ENCODE measurements at places on chromosomes 6 and 20.

- no peak for DNase-seq
Measured at GRCh38 chr6:164741938-164742451, 567.4 kb downstream of the C6orf118 start.

DNA sequence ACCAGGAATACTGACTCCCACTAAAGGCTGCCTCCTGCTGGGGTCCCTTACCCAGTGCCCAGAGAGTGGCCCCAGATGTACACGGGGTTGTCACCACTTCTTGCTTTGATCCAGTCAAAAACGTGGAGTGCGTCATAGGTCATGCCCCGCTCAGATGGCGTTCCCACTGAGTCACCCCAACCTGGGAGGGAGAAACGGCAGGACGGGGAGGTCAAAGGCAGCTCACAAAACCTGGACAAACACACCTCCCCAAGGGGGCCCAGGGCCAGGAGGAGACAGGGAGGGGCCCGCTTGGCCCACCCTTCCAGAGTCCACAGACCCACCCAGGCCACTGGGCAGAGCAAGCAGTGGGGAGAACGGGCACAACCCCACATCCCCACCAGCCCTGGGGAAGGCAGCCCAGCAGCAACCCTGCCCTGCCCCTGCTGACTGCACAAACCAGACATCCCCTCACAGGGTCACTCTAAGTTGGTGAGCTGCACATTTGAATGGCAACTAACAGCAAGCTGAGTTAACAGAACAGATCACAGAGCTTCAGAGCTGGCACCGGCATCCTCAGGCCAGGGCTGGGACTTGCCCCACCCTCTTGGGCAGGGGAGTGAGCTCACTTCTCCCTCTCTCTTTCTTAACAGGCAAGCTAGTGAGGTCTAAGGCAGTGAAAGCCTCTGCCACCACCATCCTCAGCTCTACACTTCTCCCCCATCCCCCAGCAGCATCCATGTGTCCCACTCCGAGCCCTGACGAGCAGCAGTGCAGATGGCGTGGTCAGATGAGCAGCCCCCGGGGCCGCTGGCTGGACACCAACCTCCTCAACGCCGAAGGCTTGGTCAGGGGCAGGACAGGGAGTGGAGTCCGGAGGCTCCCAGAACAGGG is 61.7 kb downstream of the PYGB start:
- DNase-seq: peak; percentile 77

DNA sequence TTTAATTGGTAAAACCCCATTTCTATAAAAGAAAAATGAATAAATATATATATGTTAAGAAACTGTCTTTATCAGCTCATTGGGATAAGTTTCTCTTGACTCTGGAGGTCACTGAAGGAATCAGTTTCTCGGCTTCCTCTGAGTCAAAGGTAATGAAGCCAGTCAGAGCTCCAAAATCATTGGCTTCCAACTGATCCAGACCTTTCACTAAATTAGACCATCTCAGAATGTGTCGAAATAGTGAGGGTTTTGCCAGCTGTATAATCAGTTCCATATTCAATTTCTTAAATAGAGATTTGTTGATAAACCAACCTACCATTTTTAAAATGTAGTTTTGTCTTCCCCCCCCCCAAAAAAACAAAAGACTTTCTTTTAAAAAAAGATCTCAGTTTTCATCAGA is 60.5 kb upstream of the SRSF6 start:
- DNase-seq: no peak

DNA sequence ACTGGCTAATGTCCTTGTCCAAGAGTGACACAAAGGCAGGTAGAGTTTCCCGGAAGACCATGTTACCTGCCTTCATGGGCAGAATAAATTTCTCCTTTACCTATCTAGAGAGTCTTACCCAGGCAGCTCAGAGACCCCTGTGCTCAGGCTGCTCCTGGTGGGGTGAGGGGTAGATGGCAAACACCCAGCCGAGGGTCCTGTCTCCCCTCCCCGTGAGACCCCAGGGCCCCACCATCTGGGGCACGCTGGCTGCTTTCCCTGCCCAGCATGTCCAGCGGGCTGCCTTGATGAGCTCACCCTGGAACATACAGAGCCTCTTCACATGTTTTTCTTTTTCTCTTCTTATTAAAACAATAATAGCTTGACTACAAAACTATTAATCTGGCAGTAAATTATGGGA is 116.5 kb downstream of the EDN3 start:
- no peak for DNase-seq

GRCh38 chr6:26031151-26031594 is 56.1 kb upstream of the HFE start:
- peak; percentile 73 for DNase-seq

GRCh38 chr6:140311146-140311545 is 936.7 kb upstream of the CITED2 start:
- DNase-seq: no peak

GRCh38 chr6:37460805-37461204 is 27.8 kb downstream of the CMTR1 start:
- DNase-seq: no peak

GRCh38 chr20:35831029-35831428 is 59.2 kb downstream of the PHF20 start:
- no peak for DNase-seq

GRCh38 chr6:3128356-3129108 is 10.0 kb downstream of the BPHL start:
- DNase-seq: no peak

- DNase-seq: no peak
Measured at GRCh38 chr6:144549837-144550747, 265.0 kb downstream of the UTRN start.

GRCh38 chr6:150541576-150541975 is 58.1 kb upstream of the PLEKHG1 start:
- no peak for DNase-seq

DNA sequence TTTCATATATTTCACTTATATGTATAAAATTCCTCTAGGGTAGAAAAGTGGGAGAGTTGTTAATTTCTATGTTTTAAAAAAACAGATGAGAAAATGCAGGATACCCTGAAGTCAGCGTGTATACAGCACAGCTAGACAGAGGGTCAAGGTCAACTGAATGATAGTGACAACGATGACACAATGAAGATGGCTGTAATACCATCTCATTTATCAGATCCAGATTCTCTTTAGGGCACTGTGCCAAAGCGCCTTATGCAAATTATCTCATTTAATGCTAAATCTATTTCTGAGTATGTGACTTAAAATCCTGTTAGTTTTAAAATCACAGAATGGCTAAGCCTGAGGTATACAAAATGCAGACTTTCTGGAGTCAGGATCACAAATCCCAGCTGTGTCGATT is 431.4 kb upstream of the RUNX2 start:
- DNase-seq: no peak

DNA sequence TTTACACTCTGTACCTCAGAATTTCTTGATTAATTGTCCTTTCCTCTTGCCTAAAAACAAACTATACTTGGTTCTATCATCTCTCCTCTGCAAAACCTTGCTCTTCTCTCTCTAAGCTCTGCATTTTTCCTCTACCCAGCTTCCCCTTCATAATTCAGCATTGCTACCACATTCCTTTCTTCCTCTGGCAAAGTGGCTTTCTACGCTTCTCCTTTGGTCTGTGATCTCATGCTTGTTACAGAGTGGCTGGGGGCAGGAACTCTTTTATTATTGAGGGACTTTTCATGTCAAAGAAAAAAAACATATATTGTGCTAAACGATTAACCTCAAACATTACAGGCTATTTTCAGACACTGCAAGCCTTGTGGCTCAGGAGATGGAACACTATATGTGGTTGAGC is 333.3 kb upstream of the KCNQ5 start:
- DNase-seq: no peak

DNA sequence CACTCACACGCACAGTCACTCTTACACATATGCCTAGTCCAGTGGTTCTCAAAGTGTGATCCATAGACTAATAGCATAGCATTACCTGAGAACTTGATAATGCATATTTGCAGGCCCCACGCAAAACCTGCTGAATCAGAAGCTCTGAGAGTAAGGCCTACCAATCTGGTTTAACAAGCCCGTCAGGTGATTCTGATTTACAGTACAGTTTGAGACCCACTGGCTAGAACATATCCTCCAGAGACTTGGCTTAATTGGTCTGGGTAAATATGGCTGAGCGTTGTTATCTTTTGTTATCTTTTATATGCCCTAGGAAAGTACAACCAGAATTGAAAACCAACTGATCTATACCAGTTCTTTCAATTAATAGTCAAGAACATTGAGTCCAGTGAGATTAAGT is 9.6 kb downstream of the TSPYL4 start:
- DNase-seq: peak; percentile 13

DNA sequence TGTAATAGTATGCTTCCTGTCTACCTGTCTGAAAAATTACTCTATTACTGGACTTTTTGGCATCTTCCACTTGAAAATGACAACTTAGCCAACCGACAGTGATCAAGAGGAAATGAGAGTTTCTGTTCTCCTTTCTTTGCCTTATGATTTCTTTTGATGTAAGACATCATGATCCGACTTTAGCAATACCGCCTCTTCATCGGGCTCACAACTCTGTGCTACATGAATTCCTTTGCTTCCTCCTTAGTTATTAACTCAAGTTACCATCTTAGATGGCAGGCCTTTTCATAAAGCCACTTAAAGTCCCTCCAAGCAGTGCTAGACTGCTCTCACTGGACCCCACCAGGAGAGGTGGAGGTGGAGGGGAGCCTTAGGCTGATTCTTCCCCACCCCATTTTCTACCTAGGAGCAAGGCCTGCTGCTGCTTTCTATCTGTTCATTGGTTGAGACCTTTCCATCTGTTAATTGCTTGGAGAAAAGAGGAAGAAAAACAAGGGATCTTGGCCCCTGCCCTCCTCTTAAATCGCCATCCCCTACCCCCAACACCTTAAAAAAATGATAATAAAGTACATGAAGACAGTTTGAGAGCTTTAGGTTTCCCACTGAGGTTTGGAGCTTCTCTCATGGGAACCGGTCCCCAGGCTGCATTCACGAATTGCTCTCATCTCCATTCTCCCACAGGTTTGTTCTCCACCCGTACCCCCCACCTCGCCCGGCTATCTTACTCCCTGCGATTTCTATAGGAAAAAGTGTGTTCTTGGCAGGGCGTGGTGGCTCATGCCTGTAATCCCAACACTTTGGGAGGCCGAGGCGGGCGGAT is 21.6 kb upstream of the MCM3 start:
- DNase-seq: no peak

- no peak for DNase-seq
Measured at GRCh38 chr6:33142501-33143070, 49.7 kb downstream of the COL11A2 start.

DNA sequence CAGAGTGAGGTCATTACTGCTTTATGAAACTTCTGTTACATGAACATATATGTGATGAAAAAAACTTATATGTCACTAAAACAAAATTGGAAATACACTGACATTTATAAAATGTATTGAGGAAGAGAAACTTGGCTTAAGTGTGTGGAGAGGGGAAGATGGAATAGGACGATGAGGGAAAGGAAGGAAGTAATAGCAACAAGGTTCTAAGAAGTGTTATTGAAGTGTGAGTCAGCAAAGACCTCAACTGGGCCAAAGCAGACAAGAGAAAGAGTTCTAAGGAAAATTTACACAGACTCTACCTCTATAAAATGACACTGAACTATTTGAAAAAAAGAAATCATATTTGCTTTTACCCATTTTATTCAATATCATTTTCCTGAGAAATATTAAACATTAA is 38.3 kb downstream of the SNX3 start:
- no peak for DNase-seq

DNA sequence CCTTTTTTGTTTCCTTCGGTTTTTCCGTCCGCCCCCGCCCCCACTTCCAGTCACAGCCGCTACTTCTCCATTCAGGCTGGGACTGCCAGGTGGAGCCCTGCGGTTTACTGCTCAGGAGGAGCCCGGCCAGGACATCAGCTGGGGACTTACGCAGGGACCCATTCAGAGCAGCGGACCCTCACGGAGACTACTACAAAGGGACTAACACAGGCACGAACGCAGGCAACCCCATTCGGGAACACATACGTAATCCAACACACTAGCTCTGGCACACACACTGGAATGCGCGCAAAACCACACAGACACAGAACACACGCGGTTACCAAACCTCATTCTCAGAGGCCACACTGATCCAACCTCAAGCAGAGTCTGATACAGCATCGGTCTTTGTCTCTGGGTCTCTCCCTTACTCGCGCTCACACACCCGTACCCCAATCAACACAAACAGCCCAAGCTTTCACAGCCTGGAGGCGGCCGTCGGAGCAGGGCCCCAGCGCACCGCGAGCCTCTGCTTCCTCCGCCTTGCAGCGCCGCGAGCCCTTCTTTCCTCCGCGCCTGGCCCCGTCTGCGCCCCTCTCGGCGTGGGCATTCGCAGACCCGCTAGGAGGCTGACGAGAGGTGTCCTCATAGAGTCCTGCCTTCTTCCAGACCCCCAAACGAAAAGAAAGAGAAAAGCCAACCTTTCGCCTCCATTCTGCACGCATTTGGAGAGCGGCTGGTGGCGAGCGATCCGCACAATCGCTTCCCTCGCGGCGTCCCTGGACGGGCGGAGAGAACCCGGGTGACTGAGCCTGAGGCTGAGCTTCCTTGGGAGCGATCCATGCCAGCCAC is 1.1 kb upstream of the SLC32A1 start:
- DNase-seq: peak; percentile 46

DNA sequence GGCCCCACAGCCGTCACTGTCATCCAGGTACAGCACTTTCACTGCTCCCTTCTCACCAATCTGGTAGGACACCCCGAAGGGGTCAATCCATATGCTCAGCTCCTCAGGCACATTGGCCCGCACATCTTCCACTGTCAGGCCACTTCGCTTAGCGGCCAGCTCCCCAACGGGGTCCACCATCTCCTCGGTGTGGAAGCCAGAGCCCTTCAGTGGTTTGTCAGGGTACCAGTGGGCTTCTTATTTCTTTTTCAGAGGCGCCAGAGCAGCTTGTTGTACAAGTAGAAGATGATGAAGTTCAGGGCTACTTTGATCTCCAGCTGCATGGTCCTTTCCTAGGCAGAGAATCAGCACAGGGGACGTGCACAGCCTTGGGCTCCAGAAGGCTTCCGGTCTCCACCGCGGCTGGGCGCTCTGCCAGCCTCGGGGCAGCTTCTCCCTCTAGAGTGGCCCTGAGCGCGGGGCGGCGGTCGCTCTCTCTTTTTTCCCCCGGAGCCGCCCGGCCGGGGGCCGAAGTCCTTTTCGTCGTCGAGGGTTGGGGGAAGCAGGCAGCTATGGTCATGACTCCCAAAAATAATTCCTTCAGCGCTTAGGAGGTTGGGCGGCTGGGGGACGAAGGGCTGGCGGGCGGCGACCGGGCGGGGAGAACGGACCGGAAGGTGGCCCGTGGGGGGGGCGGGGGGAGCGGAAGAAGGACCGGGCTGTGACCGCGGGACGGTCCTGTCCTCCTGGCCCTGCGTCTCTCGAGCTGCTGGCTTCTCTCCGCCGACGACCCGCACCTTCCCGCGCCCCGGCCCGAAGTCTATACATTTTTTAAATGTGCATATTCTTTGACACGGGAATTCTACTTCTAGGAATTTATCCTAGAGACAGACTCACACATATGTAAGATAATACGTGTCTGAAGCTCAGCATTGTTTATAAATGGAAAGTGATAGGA is 6.5 kb upstream of the ZSCAN9 start:
- DNase-seq: peak; percentile 76

GRCh38 chr6:40417031-40417430 is 170.1 kb downstream of the LRFN2 start:
- no peak for DNase-seq

Data from NCI-H526 (cell line).